Ecto neural progenitor cell (in vitro differentiated cells): ENCODE measurements at places on chromosomes 2 and 18.

- DNase-seq = no peak
These were observed 189.8 kb downstream of the NCK2 start for GRCh38 chr2:105934467-105934866.

GRCh38 chr2:37837628-37838328 is 87.3 kb upstream of the RMDN2 start:
- no peak for DNase-seq

DNA sequence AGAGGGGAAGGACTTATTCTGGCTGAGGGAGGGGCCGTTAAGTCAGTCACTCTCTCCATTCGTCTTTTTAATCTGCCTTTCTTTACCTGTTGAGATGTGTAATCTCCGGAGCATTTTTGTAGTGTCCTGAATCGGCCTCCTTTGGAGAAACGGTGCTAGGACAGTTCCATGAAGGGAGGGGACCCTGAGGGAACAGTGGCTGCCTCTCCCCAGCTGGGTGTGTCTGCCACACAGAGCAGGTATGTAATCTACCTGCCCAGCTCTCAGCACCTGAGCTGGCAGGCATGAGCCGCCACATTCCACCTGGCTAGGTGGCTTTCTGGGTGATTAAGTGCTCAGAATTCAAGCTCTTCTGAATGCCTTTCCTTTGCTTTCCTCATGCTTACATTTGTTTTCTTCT is 131.2 kb downstream of the WDSUB1 start:
- no peak for DNase-seq

DNA sequence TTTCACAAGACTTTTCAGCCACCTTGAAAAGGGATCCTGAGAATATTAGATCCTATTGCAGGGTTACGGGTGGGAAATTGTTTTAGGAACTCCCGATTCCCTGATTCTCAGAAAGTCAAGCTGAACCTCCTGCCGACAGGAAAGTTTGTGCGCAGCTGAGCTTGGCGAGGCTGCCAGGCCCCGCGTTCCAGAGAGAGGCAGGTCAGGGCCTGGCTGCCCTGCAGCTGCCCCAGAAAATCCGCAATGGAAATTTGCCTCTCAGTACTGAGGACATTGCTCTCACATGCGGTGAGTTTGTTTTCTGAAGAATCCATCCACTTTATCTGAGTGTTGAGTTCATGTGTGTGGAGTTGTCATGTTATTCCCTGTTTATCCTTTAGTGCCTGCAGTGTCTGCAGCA is 144.2 kb downstream of the RTP5 start:
- DNase-seq = no peak

- no peak for DNase-seq
These were observed 175.6 kb downstream of the FMNL2 start for GRCh38 chr2:152510621-152511020.

GRCh38 chr18:78790960-78791359 is 188.7 kb upstream of the SALL3 start:
- no peak for DNase-seq

DNA sequence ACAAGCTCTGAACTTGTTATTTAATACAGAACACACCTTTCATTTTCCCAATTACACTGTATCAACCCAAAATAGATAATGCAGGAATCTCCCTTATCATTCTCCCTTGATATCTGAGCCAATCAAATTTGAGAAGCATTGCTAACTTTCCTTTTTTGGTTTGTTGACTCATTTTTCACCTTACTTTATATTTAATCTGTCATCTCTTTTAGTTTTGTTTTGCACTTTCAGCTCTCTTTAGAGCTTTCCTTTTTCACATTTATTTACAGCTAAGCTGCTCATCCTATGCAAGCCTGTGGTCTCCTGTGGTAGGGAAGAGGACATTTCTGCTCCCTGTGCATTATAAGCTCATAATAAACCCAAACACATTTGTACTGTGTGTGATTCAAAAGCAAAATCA is 50.1 kb downstream of the ITGAV start:
- DNase-seq = no peak

- DNase-seq = no peak
These were observed 34.5 kb upstream of the SIX3 start for GRCh38 chr2:44906972-44907371.

GRCh38 chr18:46868169-46868921 is 49.0 kb downstream of the PIAS2 start:
- no peak for DNase-seq

DNA sequence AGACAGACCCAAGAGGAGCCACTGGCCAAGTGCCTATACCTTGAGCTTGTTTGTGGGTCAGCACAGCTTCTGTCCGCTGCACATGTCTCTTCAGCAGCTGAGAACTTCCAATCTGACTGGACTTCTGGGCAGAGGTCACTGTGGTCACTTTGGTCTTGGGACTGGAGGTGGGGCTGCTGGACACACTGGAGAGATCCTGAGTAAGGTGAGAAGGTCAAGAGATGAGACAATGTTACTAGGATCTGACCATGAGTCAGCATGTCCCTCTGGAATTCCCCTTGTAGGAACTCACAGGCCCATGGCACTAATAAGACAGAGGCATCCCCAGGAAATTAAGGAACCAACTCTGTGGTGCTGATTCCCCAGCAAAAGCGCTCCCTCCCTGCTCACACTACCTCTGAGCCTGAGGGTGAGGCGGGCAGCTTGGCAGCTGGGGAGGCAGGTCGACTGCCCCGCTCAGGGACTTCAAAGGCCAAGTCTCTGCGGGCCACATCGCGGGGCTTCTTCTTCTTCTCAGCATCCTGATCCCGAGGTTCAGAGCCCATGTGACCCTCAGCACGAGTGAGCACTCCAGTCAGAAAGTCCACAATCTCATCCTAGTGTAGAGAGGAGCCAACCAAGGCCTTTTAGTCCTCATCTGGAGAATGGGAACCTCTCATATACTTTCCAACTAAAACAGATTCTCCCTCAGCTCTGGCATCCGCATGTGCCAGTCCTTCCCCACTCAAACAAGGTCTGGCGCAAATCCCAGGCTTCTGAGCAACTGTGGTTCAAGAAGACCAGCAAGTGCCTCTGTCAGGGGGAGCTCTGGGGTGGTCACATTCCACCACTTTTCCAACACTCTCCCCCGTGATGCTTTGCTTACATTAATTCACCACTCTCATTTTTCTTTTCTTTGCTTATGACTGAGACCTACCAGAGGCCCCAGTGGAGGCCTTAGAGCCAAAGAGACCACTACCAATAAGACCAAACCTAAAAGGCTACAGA is 29.4 kb downstream of the KANSL3 start:
- DNase-seq = no peak

DNA sequence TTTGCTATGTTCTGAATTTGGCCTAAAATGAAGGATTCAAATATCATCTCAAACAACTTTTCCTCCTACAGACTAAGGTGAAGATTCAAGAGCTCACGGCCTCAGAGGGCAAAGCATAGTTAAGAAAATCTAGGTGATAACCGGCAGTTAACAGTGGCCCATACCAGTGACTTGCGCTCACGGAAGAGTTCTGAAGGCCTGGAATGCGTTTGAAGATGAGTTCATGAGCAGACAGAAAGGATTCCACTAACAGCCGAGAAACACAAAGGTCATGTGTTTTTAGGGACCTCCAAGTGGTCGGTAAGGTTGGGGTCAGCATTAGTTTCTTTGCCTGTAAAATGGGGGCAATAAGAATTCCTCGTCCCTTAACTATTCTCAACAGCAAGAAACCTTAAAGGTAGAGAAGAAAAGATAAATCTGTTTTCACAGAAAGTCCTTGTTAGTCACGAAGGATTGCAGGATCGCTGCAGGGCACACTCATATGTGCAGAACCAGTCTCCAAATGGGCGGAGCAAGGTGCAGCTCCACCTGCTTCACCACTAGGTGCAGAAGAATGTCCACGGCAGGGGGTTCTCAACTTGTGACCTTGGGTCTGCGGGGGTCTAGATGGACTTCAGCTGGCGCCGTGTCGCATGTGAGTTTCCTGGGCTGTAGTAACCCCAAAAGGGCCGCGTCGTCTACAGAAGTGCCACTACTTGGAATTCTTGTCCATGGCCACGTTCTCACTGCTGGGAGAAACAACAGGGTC is 708 bp upstream of the RPIA start:
- DNase-seq = no peak

- DNase-seq = no peak
These were observed 2.6 kb upstream of the RNU2-63P start for GRCh38 chr2:88018909-88019308.

DNA sequence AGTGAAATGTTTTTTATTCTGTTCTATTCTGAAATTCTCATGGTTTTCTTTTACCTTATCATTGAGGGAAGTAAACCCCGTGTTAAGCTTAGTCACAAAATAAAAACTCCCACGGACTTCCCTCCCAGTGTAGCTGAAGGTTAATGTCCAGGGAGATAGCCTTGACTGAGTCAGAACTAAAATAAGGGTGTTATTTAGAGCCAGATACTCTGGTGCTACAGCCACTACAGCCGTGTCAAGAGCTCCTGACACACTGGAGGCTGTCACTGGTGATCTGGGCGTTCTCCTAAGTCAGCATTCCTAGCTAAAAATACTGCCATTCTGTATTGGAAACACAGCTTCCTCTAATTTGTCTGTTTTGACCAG is 82.0 kb upstream of the RANBP2 start:
- no peak for DNase-seq

DNA sequence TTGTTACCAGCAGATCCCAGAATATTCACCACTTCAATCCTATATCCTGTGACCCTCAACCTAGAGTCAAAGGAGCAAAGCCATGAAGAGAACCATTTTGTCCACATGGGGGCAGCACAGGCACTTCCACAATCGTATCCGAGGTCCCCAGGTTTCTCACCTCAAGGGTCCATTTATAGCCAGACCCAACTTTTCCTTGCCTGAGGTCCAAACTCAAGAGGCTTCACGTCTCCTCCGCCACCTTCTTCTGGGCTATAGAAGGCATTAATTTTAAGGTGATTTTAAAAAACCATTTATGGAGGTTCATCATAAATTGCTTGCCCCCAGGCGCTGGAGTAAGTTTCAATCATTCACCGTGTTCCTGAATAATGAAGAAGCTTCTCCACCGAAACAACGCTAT is 111.6 kb upstream of the NABP1 start:
- peak; percentile 77 for DNase-seq

DNA sequence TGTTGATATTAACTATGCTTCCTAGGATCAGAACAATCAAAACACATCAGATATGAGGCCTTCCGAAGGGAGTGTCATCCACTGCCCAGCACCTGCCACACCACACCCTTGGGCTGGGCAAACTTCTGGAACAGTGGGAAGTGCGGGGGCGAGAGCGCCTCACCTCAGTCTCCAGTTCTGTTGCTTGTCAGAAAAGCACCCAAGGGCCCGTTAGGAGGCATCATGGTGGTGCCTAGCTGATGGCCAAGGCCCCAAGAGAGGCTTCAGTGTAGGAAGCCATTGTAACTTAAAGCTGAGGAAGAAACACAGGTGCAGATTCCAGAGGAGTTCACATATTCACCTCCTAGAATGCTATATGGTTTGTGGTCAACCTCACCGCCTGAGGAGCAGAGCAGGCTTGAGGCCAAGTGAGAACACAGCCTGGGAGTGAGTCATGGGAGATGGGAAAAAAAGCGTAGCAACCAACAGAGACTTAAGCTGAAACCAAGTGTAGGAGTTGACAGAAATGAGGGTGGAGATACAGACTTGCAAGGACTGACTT is 85.1 kb upstream of the ATL2 start:
- no peak for DNase-seq

GRCh38 chr2:232482301-232483238 is 5.1 kb downstream of the ECEL1 start:
- DNase-seq = no peak

DNA sequence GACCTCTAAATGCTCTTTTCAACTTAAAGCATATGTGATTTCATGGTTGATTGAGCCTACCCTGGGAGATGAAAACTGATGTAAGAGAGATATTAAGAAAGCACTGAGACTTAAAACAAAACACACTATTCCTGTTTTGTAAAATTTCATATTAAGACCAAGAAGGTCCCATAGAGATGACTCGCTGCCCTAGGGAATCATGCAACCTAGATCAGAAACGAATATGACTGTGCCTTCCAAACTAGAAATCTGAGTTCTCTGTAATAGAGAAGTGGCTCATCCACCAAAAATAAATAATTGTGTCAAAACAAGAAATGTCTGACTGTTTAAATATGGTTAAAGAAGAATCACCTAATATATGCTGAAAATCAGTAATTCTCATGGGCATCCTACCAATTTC is 776.8 kb upstream of the SOX11 start:
- no peak for DNase-seq

DNA sequence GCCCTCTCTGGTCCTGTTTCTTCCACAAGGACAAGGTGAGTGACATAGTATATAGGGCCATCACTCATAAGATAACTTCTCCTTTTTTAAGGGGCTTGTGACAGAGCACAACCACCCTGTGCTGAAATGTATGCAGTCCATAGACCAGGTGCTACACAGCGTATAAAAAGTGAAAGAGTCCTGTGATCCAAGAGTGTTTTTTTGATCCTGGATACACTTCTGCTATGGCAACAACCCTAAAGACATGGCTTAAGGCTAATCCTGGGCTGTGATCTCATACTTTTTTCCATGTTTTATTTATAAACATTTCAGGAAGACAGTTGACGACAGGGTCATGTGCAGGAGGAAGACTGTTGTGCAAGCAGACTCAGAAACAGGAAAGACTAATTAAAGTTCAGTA is 400.5 kb upstream of the TCF4 start:
- DNase-seq = no peak

- no peak for DNase-seq
These were observed 45.5 kb upstream of the TNFRSF11A start for GRCh38 chr18:62279561-62279960.

- DNase-seq = no peak
These were observed 31.6 kb upstream of the GPR155 start for GRCh38 chr2:174518395-174518794.

DNA sequence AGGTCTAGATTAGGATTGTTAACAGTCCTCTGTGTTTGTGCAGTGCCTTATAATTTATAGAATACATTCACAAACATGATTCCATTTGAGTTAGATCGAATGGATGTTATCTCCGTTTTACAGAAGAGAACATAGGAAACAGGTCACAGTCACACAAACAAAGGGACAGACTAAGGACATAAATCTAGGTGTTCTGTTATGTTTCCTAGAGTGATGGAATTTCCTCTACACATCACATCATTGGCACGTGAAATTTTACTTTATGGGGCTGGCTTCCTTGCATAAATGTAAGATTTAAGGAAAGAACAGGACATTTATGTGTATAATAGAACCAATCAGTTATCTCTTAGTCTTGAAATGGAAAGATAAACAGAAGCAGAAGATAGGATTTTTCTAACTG is 6.4 kb downstream of the TRIM54 start:
- DNase-seq = no peak

DNA sequence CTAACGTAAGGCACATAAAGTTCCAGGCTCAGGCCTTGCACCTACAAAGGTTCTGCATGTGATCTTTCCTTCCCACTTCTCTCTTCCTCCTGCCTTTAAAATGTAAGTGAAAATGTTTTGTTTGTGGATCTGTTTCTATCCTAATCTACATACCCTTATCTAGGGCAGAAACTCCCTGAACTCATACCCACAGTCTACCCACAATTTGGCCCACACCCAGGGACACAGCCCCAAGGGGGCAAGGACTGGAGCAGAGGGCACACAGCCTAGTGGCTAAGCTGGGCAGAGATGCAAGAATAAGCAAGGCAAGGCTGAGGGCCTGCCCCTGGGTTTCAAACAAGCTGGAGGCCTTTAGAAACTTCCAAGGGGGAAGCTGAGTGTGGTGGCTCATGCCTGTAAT is 71.0 kb downstream of the HS1BP3 start:
- no peak for DNase-seq

- no peak for DNase-seq
These were observed 49.1 kb upstream of the SEMA4C start for GRCh38 chr2:96918754-96919550.

- no peak for DNase-seq
These were observed 105.4 kb upstream of the LMAN1 start for GRCh38 chr18:59464486-59464885.
